ENCODE measurements at places on chromosomes 2 and 18. TPM values are rescaled to one million over a fixed set of nuclear protein-coding genes. Genes with fewer than 3 reads are reported as not detected.

GRCh38 chr18:79540904-79541282, 138.7 kb upstream of the CTDP1 start:
- DNase-seq = no peak

DNA sequence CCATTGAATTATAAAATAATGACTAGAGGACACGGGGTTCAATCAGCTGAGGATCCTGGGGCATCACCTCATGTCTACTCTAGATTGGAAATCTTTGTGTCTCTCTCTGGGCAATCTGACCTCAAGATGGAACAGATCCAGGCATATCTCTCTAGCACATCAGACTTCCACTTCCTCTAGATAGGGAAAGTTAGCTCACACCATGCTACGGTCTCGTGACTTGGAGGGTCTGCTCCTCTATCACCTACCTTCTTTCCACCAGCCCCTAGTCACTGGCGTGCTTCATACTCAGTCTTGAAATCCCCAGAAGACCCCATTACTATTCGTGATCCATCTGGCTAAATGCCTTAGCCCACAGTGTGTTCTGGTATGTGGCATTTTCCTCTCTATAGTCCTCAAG, 148.8 kb downstream of the ANKRD44 start:
- DNase-seq = no peak

DNA sequence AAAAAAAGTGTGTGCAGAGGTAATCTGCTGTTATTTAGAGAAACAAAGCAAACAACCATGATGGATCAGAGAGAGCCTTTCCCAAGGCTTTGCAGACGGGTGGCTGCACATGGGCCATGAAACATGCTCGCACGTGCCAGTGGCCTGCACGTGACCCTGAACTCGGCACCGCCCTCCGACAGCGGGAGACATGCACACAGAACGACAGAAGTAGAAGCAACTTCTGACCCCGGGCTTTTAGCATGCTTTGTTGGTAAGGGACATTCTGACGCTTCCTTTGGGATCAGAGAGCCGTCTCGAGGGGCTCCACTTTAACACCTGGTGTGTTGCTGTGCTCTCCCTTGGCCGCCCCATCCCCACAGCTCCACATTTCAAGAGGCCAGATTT, 112.5 kb downstream of the KCNF1 start:
- peak; percentile 2 for DNase-seq

- no peak for DNase-seq
These were observed 224.3 kb upstream of the SMAD7 start for GRCh38 chr18:49175071-49175470.

Gene FAM161A
- 0.88 TPM for total RNA-seq

Gene THSD7B
- total RNA-seq = not detected

Gene GALR1
- not detected for total RNA-seq

Gene SLC16A14
- total RNA-seq = 5.5 TPM

DNA sequence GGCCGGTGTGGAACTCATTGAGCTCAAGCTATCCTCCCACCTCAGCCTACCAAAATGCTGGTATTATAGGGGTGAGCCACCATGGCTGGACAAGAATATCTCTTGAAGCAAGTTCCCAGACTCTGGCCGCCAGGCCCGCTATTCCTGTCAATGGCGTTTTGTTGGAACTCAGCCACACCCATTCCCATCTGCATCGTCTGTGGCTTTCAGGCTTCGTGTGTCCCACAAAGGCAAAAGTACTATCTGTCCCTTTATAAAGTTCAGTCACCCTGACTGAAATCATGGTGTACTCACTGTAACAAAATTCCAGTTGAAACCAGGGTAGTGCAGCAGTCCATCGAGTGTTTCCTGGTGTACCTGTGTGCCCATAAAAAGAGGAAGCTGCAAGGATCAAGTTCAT, 96.7 kb downstream of the SH3BP4 start:
- DNase-seq = no peak

GRCh38 chr2:159873258-159873657, 75.2 kb upstream of the CD302 start:
- no peak for DNase-seq

Gene HRH4
- total RNA-seq = not detected

DNA sequence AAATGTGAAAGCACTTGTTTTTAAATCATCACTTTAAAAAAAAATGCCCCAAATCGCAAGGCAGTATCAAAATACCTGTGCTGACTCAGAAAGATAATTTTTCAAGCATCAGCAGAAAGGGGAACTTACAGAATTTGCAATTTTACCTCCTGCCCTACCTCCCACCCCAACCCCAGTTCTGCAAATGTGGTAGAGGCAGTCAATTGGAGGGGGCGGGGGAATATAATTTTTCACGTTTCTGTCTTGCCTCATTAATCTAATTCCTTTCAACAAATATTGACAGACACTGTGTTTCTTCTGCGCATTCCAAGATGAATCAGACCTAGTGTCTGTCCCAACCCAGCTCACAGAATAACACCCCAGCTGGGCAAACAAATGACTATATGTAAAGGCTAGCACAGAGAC, 76.8 kb downstream of the ALPK2 start:
- DNase-seq = peak; percentile 45

GRCh38 chr2:119751706-119752105, 8.0 kb upstream of the PTPN4 start:
- no peak for DNase-seq

Gene ANKRD44
- 77.6 TPM for total RNA-seq

Gene RBKS
- 4.4 TPM for total RNA-seq

GRCh38 chr2:202149936-202150335, 76.9 kb downstream of the KIAA2012 start:
- no peak for DNase-seq

GRCh38 chr2:193253014-193253530, 1058.3 kb upstream of the TMEFF2 start:
- DNase-seq = no peak

GRCh38 chr2:12006850-12007249, 260.4 kb downstream of the LPIN1 start:
- DNase-seq = no peak

Gene DAW1
- total RNA-seq = 4.3 TPM

Gene LOXHD1
- not detected for total RNA-seq

Gene CRACDL
- total RNA-seq = not detected

- DNase-seq = no peak
These were observed 74.4 kb downstream of the ANKRD12 start for GRCh38 chr18:9210966-9211365.

Gene NPHP1
- 29.2 TPM for total RNA-seq

DNA sequence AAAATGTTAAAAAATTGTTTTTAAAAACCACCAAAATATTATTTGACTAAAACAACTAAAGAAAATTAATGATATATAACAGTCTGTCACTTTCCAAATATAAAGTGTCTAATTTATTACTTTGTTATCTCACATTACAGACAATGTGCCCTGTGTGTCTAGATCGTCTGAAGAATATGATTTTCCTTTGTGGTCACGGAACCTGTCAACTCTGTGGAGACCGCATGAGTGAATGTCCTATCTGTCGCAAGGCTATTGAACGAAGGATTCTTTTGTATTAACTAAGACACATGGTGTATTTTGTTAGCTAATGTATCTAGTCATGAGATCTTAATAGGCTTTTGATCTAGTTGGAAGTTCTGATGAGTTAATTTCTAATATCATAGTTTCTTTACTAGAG, 123.8 kb downstream of the MIB1 start:
- no peak for DNase-seq

Gene FLACC1
- total RNA-seq = 1.2 TPM

Gene RGPD4
- not detected for total RNA-seq

GRCh38 chr2:167345559-167345958, 457.3 kb downstream of the XIRP2 start:
- DNase-seq = peak; percentile 10

Gene SLC9A4
- not detected for total RNA-seq

DNA sequence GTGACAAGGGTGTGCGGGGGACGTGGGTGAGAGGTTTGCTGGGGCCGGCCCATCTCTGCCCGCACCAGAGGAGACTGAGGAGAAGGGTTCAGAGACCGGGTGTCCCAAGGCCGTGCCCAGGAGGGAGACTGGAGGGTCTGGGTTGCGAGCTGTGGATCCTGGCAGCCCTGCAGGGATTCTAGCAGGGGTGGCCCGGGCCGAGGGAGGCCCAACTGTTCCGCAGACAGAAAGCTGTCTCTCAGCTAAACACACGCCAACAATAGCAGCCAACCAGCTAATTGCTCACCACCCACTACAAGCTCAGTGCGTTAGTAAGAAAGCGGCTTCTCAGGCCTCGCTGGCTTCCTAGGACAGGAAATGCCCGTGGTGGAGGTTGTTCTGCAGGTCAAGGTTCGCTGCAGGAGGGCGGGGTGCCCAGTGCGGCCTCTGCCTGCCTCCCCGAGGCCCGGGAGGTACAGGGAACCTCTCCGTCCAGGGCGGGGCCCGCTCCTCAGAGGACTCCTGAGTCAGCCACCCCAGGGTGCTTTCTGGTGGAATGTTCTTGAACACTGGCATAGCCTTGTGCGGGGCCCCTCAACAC, 282.0 kb upstream of the PXDN start:
- no peak for DNase-seq

- DNase-seq = no peak
These were observed 269.9 kb downstream of the EXOC6B start for GRCh38 chr2:72555943-72556342.

Gene SKOR2
- total RNA-seq = not detected

- no peak for DNase-seq
These were observed 40.2 kb upstream of the VRK2 start for GRCh38 chr2:58006256-58006951.

Gene ZNF385B
- total RNA-seq = not detected

Gene KCNF1
- total RNA-seq = 0.17 TPM

DNA sequence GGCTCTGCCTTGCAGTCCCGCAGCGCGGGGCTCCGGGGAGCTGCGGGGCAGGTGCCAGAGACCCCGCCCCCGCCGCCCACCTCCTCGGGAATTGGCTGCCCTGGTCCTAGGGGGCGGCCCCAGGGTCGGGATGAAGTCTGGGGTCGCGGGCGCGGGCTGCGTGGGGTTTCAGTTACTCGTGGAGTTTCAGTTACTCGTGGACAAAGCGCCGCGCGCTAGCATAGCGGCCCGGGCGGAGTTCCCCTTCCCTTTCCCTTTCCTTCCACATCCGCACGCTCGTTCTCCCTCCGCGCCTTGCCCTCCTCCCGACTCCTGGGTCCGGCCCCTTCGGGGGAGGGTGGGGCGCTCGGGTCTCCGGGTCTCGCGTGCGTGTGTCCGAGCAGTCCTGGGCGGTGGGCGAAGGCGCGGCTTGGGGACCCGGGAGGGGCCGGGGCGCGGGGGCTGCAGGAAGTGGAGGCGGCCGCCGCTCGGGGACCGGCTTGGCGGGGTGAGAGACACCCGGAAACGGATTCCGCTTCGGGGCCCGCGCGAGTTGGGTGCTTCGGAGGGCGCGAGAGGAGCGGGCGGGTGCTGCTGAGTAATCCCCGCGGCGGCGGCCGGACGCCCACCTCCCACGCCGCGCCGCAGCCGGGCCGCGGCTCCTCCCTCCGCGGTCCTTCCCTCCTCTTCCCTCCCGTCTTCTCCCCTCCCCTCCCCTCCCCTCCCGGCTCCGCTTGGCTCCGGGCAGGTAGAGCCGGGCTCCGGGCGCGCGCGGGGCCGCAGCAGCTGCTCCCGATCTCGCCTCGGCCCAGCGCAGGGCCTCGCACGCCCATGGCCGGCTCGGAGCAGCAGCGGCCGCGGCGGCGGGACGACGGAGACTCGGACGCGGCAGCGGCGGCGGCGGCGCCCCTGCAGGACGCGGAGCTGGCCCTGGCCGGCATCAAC, at the start of gene TTC39C:
TTC39C (plus strand) TSS at position 693 of the 924 bp plus-strand sequence; CDS start at position 811, 118 bp downstream.
- peak; percentile 60 for DNase-seq

Gene IL37
- not detected for total RNA-seq
